Stimulated activated CD4-positive, alpha-beta T cell treated with anti-CD3 and anti-CD28 coated beads, Interleukin-1b, Interleukin-23, amount 100 ng/mL, for 24 hours (primary cell): ENCODE measurements at places on chromosomes 12 and 14.

DNA sequence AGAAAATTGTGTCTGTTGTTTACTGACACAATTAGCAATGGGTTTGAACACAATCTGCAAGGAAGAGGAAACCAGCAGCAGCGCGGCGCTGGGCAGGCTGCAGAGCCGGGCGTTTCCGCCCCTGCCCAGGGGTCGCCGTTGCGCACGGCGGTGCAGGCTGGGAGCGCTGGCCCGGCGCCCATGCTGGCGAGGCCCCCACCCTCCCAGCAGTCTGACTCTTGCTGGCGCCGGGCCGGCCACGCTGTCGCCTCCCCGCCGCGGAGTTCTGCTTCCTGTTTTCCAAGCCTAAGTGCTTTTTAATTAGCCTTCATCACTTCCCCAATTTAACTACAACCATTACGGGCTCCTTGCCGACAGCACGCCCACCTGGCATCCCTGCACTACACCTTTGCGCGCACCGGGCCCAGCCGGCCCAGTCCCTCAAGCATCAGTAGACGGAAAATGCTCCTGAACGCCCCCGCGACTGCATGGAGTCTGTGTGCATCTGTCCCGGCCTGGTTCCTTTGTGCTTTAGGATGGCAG, 212.1 kb downstream of the GXYLT1 start:
- DNase-seq, result no peak

DNA sequence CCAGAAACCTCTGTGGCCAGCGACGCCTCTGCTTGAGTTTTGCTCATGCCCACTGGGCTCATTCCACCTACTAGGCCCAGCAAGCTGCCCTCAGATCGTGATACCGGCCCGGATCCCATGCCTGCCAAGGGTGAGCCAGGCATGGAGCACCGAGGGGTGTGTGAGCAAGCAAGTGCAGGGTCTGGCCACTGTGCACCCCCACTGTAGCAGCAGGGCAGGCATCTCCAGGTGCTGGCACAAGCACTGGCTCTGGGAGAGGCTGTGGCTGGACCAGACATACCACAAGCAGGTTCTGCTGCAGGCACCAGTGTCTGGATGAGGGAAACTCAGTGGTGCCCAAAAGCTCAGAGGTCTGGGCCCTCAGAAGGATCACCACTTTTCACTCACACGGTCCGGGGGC, 20.6 kb downstream of the FAM186A start:
- no peak for DNase-seq

GRCh38 chr12:76083246-76083903, 1.1 kb downstream of the NAP1L1 start:
- DNase-seq, result no peak

DNA sequence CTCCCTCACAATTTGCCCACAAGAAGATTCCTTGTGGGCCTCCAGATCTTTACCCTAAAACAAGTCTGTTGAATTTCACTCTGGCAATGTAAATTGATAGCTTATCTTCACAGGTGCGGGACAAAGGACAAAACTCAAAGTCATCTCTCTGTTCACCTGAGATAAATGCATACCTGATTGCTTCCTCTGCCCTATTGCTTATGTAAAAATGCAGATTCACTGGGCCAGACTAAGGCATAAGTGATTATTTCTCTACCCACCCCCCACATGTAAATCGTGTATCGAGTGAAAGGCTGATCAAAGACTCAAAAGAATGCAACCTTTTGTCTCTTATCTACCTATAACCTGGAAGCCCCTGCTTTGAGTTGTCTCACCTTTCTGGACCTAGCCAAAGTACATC, 316.8 kb downstream of the SSPN start:
- DNase-seq, result no peak

- DNase-seq, result no peak
Measured at GRCh38 chr12:63276537-63277365, 125.8 kb upstream of the AVPR1A start.

DNA sequence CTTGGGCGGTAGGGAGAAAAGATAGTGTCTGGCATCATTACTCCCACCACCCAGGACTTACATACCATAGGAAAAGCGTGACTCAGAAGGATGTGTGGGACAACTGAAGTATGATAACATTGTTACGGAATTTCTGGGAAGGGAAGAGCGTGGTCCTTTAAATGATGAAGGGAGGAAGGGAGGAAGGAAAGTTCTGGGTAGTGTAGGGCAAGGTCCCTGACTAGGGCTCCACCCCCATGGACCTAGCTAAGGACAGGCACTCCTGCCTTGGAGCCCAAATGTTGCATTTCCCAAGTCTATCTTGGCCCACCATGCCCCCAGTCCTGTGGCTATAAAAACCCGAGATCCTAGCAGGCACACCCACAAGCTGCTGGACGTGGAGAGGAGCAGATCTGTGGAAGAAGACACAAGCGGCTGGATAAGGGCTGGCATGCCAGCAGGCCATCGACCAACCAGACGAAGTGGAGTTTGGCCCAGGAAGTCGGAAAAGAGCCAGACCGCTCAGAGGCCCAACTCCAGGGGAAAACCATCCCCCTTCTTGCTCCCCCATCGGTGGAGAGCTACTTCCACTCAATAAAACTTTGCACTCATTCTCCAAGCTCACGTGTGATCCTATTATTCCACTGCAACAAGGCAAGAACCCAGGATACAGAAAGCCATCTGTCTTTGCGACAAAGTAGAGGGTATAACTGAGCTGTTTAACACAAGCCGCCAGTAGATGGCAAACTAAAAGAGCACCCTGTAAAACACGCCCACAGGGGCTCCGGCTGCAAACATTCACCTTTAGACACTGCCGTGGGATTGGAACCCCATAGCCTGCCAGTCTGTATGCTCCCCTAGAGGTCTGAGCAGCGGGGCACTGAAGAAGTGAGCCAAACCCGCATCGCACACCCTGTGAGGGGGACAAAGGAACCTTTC, 23.0 kb upstream of the RAB21 start:
- DNase-seq, result no peak

- no peak for DNase-seq
Measured at GRCh38 chr12:47396902-47397663, 308.7 kb downstream of the RPAP3 start.

DNA sequence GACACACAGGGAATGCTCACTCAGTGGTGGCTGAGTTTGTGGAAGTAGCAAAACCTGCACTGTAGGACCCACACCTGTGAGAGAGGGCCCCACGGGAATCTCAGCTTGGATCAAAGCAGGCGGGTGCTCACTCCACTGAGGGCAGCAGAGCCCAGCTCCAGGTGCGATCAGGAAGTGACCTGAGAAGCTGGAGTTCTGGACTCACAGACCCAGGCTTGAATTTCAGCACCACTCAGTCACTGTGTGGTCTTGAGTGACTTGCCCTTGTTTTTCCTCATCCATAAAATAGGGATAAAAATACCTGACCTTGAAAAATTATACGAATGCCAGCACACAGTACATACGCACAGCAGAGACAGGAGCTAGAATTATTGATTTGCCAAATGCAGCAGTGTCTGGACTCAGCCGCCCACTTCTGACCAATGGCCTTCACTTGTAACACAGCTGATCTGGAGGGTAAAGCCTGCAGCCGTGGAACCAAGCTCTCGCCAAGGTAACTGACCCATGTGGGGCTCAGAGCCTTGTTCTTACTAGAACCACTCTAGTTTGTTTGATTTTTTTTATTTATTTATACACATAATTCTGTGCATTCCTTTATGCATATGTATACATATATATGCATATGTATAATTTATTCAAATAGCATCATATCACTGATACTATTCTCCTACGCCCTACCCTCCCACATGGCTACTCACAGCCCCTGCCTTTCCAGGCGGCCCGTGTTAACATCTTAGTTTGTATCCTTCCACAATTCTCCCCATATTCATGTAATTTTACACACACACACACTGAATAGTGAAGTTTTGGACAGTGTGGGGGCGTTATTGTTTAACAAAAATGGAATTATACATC, 53.9 kb downstream of the DPF3 start:
- DNase-seq, result no peak

DNA sequence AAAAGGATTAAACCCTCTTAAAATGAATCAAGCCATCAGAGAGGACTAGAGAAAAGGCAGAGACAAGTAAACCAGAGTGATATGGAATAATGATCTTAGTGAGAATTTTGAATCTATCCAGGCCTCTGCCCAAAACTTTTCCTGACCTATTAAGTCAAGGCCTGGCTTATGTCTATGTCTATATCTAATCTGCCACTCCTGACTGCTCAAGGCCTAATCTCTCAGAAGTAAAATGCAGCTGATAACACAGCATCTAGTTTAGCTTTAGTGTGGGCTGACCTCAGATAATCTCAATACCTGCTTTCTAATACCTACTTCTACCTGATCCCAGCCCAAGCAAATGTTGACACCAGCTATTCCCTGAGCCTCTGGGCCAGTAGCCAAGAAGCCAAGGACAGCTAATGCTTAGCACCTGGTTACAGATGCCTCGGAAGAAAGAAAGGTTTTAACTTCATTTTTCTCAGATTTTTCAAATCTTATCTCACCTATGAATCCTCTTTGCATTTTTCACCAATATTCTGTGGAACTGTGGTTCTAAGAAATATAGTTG, 1472.5 kb upstream of the SEL1L start:
- DNase-seq, result no peak

- DNase-seq, result no peak
Measured at GRCh38 chr12:9342614-9343353, 134.6 kb upstream of the PZP start.

GRCh38 chr14:94157197-94157596, 16.9 kb upstream of the PPP4R4 start:
- DNase-seq, result no peak

GRCh38 chr14:53517270-53517960, 364.3 kb upstream of the DDHD1 start:
- no peak for DNase-seq

DNA sequence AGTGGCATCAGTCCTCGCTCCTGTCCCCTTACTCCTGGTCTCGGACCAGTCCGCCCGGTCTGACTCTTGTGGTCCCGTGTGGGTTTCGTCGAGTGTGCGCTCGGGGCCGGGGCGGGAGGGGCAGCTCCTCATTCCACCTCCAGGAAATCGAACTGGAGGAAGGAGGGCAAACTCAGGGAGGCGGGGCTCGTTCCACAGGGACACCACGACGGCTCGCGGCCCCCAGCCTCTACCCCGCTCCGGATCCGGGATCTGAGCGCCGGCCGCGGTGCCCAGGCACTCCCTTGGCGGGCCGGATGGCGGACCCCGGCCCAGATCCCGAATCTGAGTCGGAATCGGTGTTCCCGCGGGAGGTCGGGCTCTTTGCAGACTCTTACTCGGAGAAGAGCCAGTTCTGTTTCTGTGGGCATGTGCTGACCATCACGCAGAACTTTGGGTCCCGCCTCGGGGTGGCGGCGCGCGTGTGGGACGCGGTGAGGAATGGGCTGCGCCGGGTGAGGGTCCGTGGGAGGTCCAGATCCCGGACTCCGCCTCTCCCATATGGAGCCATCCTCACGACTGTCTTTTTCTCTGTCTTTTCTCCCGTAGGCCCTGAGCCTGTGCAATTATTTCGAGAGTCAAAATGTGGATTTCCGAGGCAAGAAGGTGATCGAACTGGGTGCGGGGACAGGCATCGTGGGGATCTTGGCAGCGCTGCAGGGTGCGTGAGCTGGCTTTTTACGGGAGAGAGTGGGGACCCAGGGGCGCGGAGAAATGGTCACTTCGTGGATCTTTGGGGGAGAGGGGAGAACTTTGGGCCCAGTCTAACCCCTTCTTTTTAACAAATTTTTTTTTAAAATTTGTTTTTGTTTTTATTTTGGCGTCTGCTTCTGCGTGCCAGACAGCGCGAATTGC, at the start of gene EEF1AKMT3:
Gene EEF1AKMT3 (plus strand): TSS at position 186 of the 894 bp plus-strand sequence. CDS start 111 bp downstream, at position 297.
- DNase-seq, result no peak

GRCh38 chr12:12803186-12803585, 10.0 kb upstream of the DDX47 start:
- no peak for DNase-seq

DNA sequence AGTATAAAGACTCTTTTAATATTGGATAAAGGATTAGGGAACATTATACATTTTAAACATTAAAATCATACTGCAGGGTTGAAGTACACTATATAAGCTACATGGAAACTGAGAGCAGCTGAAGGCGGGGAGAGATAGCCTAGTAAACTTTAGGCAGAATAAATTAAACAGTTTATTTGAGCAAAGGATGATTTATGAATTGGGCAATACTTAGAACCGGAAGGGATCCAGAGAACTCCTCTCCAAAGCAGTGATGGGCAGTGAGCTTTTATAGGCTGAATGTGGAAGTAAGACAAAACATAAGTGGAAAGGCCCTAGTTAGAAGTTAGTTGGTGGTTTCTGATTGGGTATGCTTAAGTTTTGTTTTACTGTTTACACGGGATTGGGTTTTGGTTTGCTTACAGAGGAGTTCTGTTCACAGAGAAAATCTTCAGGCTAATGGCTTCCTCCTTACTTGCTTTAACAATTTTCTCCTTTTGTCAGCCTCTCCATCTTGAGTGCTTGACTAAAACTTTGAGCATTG, 18.9 kb downstream of the LEMD3 start:
- DNase-seq, result no peak

GRCh38 chr12:51009056-51009440, 17.1 kb downstream of the SLC11A2 start:
- DNase-seq, result no peak

GRCh38 chr12:51323966-51324895, at the start of gene BIN2:
Gene BIN2 (minus strand): TSS chr12:51324174. CDS start chr12:51324102, 72 bp downstream.
- peak; percentile 33 for DNase-seq

DNA sequence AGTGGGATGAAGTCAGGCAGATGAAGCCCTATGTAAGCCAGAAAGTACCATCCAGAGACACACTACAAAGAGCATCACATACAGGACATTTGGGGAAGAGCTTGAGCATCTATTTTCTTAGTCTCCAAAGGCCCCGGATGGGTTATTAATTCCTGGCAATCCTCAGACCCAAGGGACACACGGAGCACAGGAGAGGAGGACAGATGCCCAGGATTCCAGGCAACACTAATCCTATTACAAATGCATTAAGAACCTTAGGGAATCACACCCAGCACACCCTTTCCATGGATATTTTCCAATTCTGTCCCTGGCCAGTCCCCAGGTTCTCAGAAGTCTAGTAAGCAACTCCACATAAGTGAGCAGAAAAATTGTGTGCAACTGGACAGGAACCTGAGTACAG, 65.9 kb downstream of the CMKLR1 start:
- DNase-seq, result no peak

DNA sequence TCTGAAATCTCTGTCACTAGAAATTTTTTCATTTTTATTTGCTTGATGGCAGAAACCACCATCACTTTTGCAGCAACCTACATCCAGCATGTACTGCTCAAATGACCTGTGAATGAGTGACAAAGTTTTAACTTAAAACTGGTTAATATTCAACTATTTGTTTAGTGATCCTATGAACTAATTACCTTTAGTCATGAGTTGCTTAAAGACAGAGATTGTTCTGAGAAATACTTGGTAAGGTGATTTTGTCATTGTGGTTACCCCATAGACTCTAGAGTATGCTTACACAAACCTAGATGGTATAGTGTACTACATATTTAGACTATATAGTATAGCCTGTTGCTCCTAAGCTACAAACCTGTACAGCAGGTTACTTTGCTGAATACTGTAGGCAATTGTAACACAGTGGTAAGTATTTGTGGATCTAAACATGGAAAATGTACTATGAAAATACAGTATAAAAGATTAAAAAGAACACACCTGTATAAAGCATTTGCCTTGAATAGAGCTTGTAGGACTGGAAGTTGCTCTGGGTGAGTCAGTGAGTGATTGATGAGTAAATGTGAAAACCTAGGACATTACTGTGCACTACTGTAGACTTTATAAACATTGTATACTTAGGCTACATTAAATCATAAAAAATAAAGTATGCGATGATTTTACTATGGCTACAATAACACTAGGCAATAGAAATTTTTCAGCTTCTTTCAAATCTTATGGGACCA, 256.6 kb upstream of the PPFIA2 start:
- DNase-seq, result no peak
